ENCODE measurements at places on chromosomes 5 and 9. TPM values are rescaled to one million over a fixed set of nuclear protein-coding genes. Genes with fewer than 3 reads are reported as not detected.

DNA sequence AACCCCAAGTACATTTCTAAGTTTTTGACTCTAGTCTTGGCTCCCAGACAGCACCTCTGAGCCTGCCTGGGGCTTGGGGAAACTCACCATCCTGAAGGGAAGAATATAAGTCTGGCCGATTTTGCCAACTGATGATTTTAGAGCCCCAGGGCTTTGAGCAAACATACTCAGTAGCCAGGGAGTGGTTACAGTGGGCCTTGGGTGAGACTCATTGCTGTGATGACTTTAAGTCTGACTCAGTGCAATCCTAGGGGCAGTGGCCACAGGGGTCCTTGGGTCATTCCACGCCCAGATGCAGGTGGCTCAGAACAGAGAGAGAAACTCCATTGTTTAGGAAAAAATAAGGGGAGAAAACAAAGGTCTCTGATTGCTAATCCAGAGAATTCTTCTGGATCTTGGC, 312.0 kb upstream of the EDIL3 start:
- H3K27ac ChIP-seq: no peak overlapping the region
- no peak overlapping the region for H3K4me3 ChIP-seq
- H3K36me3 ChIP-seq: no peaks in the 10 kb centered on the region
- no peaks in the 10 kb centered on the region for H3K27me3 ChIP-seq
- H3K4me1 ChIP-seq: no peaks in the 10 kb centered on the region
- DNase-seq: no peak

GRCh38 chr5:114948986-114949621, 220.6 kb downstream of the TRIM36 start:
- no peak for DNase-seq
- no peaks in the 10 kb centered on the region for H3K36me3 ChIP-seq
- no peak overlapping the region for H3K27ac ChIP-seq
- H3K4me3 ChIP-seq: no peak overlapping the region
- H3K4me1 ChIP-seq: no peaks in the 10 kb centered on the region
- H3K27me3 ChIP-seq: no peaks in the 10 kb centered on the region

DNA sequence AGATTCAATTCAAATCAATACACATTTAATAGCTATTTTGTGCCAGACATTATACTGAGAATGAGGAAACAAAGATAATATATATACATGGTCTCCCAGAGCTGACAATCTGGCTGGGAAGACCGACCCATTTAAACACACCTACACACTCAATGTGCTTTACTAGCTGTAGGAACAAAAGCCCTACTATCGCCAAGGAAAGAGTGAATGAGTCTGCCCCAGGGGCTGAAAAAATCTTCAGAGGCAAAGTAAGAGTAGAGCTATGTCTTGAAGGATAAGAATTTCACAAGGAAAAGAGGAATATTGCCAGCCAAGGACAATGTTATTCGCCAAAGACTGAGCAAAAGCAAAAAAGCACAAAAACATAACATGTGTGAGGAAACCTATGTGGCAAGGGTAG, 6.6 kb downstream of the PFDN1 start:
- peaks cover 15% of the 10 kb centered on the region for H3K36me3 ChIP-seq
- peaks cover 29% of the 10 kb centered on the region for H3K4me1 ChIP-seq
- H3K27me3 ChIP-seq: no peaks in the 10 kb centered on the region
- no peak overlapping the region for H3K4me3 ChIP-seq

Gene KCNMB1
- 1.0 TPM for total RNA-seq

DNA sequence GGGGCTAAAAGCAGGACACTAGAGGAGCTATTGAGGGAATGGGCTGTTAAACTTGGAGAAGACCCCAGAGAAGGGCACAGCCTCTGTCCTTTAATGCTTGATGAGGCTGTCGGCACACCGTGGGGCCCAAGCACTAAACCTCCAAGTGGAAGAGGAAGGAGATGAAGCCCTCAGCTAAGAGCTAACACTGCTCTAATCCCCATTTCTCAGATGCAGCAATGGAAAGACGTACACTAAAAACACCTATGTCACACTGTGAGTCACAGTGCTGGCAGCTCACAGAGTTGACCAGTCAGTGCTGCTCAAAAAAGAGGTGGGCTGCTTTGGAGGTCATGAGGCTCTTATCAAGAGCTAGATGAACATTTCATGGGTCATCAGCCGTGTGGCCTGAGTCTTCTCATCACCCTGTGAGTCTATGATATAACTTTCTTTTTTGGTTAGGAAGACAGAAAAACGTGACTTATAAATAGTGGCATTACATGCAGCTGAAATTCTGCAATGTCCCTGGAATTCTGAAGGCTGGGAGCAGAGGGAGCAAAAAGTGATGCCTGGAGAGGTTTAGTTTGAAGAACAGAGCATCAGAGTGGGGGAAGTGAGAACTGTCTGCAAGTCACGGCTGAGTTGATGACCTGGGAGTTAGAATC, 21.5 kb downstream of the TNFSF8 start:
- H3K4me1 ChIP-seq: no peaks in the 10 kb centered on the region
- H3K4me3 ChIP-seq: no peak overlapping the region
- H3K27ac ChIP-seq: no peak overlapping the region
- H3K27me3 ChIP-seq: no peaks in the 10 kb centered on the region

Gene ELAVL2
- total RNA-seq: 0.63 TPM

DNA sequence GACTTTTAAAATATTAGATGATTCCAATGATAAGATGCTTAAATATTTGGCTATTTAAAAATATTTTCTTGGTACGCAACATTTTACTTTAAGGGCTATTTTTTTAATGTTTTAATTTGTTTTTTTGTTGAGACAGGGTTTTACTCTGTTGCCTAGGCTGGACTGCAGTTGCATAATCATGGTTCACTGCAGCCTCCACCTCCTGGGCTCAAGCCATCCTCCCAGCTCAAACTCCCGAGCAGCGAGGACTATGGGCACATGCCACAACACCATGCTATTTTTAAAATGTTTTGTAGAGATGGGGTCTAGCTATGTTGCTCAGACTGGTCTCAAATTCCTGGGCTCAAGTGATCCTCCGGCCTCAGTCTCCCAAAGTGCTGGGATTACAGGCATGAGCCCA, 850.2 kb upstream of the DMAC1 start:
- no peak for DNase-seq
- no peaks in the 10 kb centered on the region for H3K27me3 ChIP-seq
- H3K36me3 ChIP-seq: no peaks in the 10 kb centered on the region
- H3K4me1 ChIP-seq: no peaks in the 10 kb centered on the region
- no peak overlapping the region for H3K4me3 ChIP-seq

- no peak overlapping the region for H3K27ac ChIP-seq
- no peaks in the 10 kb centered on the region for H3K27me3 ChIP-seq
- H3K4me1 ChIP-seq: no peaks in the 10 kb centered on the region
Measured at GRCh38 chr5:1016036-1016435, 7.4 kb downstream of the NKD2 start.

- no peaks in the 10 kb centered on the region for H3K4me1 ChIP-seq
- H3K27ac ChIP-seq: no peak overlapping the region
- DNase-seq: no peak
Measured at GRCh38 chr9:5425006-5425628, 12.6 kb downstream of the PLGRKT start.

GRCh38 chr5:68176253-68176652, 39.3 kb upstream of the PIK3R1 start:
- H3K4me1 ChIP-seq: peaks cover 17% of the 10 kb centered on the region
- H3K27me3 ChIP-seq: no peaks in the 10 kb centered on the region
- H3K27ac ChIP-seq: no peak overlapping the region

DNA sequence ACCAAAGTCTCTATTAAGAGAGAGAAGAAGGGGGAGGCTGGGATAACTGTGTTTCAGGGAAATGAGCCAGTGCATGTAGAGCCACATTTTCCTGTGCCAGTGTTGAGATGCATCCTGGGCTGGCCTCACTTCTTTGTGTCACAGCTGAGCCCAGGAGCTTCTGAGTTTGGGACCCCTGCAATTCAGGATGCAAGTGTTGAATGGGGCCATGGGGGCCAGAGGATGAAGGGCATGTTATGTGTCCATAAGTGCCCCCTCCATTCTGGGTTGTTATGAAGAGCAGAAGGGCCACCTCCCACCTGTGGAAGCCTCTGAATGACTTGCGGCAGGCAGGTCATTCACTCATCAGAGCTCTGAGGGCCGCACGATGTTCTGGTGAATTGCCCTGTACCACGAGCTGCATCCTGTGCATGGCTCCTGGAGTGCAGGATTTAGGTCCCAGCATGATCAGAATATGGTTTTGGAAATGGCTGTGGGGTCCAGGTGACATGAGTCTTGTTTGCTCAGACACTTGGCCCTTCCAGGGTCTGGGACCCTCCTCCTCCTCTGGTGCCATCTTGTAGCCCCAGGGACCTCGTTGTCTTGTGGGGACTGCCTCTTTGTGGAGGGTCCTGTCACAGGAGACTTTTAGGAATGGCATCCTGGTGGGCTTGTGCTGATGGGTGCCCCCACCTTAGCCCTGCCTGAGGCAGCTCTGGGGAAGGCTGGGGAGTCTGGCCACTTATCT, 115.4 kb upstream of the PITX1 start:
- H3K4me1 ChIP-seq: no peaks in the 10 kb centered on the region
- no peak overlapping the region for H3K4me3 ChIP-seq
- DNase-seq: no peak

- H3K27ac ChIP-seq: no peak overlapping the region
- DNase-seq: no peak
- H3K4me3 ChIP-seq: no peak overlapping the region
- H3K4me1 ChIP-seq: no peaks in the 10 kb centered on the region
- no peaks in the 10 kb centered on the region for H3K27me3 ChIP-seq
Measured at GRCh38 chr5:65672796-65673195, 48.0 kb downstream of the SHLD3 start.

GRCh38 chr9:127762111-127762676, 16.3 kb downstream of the SH2D3C start:
- peak; percentile 46 for DNase-seq
- H3K27me3 ChIP-seq: peaks cover 15% of the 10 kb centered on the region
- H3K4me1 ChIP-seq: peaks cover 28% of the 10 kb centered on the region
- no peak overlapping the region for H3K4me3 ChIP-seq

DNA sequence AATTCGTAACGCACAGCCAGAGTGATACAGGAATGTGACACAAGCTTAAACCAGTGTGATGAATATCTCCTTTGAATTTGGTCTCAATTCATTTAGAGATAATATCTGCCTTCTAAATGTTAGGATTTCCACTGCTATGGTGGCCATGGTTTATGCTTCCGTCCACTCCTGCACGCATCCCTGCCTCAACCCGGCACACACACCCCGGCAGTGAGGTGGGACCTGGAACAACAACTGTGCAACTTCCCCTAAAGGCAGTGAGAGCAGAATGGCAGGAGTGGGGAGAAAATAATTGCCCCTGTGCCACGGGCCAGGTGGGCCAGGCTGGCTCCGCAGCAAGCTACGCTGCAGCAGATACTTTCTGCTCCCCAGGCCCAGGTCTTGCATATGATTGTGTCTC, 72.6 kb upstream of the CPEB4 start:
- H3K27me3 ChIP-seq: no peaks in the 10 kb centered on the region
- H3K27ac ChIP-seq: no peak overlapping the region
- no peaks in the 10 kb centered on the region for H3K36me3 ChIP-seq
- no peak overlapping the region for H3K4me3 ChIP-seq
- no peak for DNase-seq
- H3K4me1 ChIP-seq: no peaks in the 10 kb centered on the region

Measured in tibial nerve (tissue), 4 donors.